AG09309 (cell line): ENCODE measurements at places on chromosomes 3 and 15.

- DNase-seq: no peak
Measured at GRCh38 chr3:184229394-184230080, at the start of gene VWA5B2. Gene VWA5B2 (plus strand): TSS chr3:184229585. CDS start chr3:184230529, 944 bp downstream.

GRCh38 chr3:112699436-112699978 lies 58.6 kb upstream of the CCDC80 start:
- DNase-seq: no peak

- no peak for DNase-seq
Measured at GRCh38 chr3:156474560-156475389, 80.1 kb downstream of the SSR3 start.

DNA sequence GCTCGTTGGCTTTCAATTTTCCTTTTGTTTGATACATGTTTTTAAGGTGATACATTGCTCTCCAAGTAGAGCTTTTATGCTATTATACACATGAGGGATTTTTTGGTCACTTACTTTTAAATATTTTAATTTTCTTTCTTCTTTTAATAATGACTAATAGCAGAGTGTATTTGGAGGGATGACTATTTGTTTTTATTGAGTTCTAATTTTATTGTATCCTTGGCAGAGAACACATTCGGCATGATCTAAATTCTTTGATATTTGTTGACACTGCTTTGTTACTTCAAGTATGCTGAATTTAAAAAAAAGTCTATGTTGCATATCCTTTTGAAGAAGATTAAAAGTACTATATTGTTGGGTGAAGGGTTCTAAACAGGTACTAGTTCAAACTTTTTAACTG lies 149.9 kb upstream of the PDZRN3 start:
- DNase-seq: no peak

DNA sequence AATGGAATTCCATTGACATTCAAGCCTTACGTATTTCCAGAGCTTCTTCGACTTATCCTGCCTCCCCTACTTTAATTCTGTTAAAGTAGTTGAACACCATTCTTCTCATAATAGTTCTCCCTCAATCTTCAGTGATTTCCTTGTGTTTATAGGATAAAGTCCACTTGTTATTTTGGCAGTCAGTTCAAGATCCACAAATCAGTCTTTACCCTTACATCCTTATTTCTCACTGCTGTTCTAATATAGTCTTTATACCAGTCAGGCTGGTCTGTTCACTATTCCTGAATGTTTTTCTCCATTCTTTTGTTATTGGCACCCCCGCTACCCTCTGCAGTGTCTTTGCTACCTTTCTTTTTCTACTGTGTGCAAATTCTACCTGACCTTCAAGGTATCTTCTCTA lies 29.7 kb downstream of the ATP6V1A start:
- no peak for DNase-seq

DNA sequence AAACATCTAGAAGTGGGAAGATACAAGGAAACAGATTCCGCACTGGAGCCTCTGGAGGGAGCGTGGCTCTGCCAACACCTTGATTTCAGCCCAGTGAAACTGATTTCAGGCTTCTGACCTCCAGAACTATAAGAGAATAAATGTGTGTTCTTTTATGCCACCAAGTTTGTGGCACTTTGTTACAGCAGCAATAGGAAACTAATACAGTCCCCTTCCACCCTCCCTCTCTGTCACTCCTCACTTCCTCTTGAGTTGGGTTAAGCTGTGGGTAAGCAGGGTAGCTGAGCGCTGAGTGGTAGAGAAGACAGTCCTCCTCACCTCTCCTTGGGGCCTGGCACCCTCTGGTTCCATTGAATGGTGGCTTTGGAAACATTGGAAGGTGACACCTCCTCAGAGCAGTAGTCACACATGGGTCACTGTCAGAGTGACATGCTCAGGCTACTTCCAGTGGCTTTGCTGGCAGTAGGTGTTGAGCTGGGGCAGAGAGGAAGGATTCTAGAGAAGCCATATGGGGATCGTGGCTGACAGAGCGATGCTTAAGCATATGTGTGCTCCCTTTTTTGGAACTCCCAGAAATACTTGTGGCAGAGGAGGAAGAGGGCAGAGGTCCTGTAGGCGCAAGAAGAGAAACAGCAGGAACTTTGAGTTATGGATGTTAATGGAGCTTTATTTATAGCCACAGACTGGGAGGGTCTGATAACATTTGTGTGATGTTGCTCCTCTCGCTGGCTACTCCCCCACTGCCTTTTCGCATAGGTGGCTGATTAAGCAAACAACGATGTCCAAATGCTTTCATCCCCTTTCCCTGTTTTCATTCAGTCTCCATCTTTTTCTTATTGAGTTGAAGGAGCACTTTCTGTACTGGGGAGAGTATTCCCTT lies 14.8 kb upstream of the HCN4 start:
- DNase-seq: no peak

- no peak for DNase-seq
Measured at GRCh38 chr3:15805756-15806266, 8.0 kb upstream of the ANKRD28 start.

GRCh38 chr3:102084704-102085103 lies 235.4 kb downstream of the NFKBIZ start:
- no peak for DNase-seq

DNA sequence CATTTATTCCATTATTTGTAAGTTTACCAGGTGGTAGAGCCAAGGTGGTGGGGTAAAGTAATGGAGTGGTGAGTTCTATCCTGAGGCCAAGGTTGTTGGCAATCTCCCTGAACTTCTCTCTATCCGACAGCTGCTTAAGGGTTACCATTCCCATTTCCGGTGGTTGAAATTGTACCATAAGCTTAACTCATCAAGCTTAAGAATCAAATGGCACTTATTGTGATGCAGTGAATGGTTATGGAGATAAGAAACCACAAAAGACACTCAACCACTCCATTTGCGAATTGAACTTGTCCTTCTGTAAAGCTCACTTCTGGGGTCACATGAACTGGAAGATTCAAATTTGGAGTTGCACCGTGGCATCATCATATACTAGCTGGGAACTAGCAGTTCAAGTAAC lies 287.4 kb upstream of the SLCO3A1 start:
- no peak for DNase-seq

DNA sequence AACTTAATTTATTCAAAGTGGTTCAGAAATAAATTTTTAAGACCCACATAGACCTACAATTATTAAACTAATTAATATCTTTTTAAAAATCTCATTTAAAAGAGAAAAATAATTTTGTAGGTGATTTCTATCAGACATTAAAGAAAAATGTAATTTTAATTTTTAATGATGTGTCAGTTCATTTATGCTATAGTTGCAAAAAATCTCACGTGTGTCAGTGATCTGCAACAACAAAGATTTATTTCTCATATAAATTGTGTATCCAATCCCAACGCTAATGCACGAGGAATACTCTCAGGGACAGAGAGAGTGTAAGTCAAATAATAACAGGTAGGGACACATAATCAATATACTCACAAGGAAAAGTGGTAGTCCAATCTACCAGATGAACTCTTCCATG lies 456.6 kb upstream of the CCDC54 start:
- DNase-seq: no peak

DNA sequence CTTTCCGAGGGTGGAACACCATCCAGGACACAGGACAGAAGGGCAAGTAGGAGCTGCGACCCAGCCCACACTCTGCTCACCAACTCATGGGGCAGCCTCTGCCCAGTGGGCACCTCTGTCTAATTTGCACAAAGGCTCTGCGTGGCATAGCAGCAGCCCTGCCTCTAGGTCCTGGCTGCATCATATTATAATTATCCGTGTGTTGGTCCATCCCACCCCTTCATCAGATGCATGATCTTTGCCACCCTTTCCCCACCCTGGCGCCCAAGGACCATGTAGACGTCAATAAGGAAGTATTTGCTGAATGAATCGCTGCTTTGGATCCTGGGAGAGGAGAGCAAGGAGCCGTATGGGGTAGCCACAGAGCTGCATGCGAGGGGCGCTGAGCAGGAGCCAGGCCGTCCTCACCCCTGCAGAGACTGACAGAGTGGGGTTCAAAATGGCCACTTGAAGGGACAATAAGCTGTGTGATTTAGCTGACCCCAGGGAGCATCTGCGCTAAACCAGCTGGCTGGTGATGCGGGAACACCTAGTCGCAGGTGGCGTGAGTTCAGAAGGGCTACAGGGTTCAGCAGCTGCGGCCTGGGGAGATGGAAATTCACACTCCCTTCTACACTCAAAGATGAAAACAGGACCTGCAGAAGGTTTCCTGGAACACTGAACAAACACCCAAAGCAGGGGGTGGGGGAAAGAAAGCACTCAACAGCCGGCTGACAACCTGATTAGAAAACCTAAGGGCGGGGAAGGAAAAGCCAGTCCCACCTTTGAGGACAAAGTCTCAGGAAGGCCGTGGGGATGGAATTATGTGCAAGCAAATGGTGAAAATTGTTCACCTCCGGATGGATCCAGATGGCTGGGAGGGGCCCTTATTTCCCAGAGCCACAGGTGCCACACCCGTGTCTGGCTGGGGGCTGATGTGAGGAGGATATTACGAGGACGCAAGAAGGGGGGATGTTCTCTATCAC lies 6.4 kb downstream of the MGLL start:
- no peak for DNase-seq

DNA sequence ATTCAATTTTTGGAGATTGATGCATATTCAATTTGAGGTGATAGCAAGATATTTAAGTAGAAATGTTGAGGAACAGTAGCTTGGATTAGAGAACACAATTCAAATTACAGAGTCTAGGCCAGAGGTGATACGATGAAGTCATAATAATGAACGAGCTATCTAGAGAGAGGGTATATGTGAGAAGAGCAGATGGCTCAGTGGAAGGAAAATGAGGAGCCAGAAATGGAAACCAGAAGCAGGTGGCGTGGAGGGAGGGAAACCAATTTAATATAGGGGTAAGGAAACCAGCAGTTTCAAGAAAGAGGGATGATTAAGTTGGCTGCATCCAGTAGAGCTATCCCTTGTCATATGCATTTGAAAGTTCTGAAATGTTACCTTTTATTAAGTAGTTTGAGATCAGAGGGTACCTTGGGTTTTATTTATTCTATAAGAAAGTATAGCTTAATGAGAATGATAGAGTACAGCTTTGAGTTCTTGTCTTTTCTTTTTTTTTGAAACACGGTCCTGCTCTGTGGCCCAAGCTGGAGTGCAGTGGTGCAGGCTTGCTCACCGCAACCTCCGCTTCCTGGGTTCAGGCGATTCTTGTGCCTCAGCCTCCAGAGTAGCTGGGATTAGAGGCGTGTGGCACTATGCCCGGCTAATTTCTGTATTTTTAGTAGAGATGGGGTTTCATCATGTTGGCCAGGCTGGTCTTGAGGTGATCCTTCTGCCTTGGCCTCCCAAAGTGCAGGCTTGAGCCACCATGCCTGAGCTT lies 22.1 kb downstream of the NCK1 start:
- DNase-seq: no peak

GRCh38 chr3:118850687-118851086 lies 184.0 kb downstream of the IGSF11 start:
- no peak for DNase-seq

DNA sequence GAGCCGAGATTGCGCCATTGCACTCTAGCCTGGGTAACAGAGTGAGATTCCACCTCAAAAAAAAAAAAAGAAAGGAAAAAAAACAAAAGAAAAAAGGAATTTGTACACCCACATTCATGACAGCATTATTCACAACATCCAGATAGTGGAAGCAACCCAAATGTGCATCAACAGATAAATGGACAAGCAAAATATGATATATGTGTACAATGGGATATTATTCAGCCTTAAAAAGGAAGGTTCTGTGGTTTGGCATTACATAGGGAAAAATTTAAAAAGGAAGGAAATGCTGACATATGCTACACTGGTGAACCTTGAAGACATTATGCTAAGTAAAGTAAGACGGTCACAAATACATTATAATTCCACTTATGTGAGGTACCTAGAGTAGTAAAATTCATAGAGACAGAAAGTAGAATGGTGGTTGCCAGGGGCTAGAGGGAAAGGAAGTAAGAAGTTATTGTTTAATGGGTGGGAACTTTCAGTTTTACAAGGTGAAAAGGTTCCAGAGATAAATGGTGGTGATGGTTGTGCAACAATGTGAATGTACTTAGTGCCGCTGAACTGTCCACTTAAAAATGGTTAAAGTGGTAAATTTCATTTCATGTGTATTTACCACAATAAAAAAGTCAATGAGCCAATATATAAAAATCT lies 118.5 kb downstream of the MYLK start:
- no peak for DNase-seq

DNA sequence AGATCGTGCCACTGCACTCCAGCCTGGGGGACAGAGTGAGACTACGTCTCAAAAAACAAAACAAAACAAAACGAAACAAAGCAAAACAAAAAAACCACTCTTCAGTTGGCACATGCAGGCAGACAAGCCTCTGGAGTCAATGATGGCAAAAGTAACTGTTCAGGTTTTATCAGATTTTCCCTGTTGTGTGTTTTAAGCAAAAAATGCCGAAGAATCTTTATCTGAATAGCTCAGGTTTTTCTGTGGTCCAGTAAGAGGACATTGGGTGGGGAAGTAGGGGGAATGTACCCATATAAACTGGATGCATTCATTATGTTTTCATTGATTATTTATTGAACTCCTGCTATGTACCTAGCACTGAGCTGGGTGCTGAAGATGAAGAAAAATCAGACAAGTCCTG lies 20.8 kb upstream of the BCL2A1 start:
- DNase-seq: no peak

GRCh38 chr15:63597038-63597790 lies at the start of gene FBXL22:
Gene FBXL22 (plus strand): TSS chr15:63597387. CDS start chr15:63597393, 6 bp downstream.
- DNase-seq: no peak

GRCh38 chr3:134002306-134002705 lies 27.4 kb downstream of the SLCO2A1 start:
- peak; percentile 42 for DNase-seq

DNA sequence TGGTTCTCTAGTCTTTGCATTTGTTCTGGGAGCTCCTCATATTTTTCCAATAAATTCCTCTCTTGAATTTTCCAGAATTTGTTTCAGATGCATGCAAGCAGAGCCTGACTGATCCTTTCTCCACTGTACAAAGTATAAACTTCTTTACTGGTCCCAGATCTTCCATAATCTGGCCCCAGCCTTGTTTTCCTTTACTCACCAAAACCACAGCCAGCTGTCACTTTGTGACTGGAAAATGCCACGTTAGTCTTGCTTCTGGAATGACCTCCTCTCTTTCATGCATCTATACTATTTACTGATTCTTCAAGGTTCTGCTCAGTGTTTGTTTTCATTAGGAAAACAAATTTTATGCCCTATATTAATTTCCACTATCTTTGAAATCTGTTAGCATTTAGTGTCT lies 60.4 kb upstream of the SPPL2A start:
- DNase-seq: no peak

- DNase-seq: no peak
Measured at GRCh38 chr15:31230630-31231485, 95.8 kb upstream of the KLF13 start.

GRCh38 chr3:105369500-105370371 lies 3.0 kb downstream of the ALCAM start:
- DNase-seq: no peak

DNA sequence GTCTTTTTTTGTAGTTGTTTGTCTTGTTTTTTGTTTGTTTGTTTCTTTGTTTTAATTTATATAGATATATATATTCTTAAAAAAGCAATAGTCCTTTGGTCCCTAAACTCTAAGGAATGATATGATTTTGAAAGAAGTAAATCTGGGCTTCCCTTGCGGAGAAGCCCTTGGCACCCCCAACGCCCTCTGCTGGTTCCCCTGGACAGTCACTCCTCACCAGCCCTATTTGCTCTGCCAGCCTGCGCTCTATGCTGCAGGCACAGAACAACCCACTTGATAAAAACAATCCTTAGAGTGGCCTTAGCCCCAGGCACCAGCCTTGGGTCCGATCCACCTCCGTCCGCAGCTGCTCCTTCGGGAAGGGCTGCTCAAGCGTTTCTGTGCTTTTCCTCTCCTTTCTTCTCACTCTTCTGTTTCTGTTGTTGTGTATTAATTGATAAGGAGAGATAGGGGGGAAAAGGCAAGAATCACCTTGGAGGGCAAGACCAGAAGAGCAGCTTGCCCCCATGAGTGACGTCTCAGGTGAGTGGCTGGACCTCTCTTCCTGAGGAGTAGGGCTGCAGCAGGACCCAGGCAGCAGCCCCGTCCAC lies 13.7 kb upstream of the PARP6 start:
- no peak for DNase-seq
